ENCODE measurements at places on chromosomes 6 and 20.
A peak's percentile ranks its signal among the peaks of the same experiment; 100 is the strongest.

GRCh38 chr20:59007665-59008511 lies 834 bp upstream of the CTSZ start:
- peak; percentile 71 for DNase-seq

DNA sequence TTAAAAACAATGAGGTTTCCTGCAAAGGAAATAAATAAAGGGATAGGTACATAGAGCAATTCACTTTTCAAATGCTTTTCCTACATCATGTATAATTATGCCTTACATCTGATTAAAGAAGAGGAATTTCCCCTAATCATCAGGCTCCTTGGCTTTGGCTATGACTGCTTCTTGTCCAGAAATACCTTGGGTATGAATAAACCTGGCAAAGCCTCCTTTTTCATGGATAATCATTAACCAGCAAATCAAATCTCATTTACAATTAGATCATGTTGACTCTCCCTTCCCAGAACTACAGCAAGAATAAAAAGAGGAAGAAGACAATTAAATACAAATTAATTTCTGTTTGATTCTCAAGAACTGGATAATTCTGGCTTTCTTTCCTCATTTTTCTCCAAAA lies 58.0 kb upstream of the CD2AP start:
- no peak for DNase-seq

- DNase-seq: no peak
These were observed 45.9 kb downstream of the BMP7 start for GRCh38 chr20:57220337-57221145.

DNA sequence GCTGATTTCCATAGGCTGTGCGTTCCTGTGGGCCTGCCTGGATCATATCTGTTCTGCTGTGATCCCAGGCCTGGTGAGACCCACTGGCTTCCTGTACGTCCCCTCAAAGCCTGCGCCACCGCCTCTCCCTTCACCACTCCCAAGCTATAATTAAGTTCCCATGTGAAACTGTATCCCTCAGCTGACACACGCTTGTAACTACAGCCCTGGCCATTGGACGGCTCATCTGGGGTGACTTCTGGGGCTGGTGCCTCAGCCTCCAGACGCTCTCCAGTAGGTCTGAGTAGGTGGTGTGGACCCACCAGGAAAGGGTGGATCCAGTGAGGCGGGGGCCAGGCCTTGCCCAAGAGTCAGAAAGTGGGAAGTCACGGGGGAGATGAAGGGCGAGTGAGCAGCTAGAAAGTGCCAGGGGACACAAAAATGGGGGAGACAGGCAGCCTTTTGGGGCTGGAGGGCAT lies 21.0 kb downstream of the PPARD start:
- DNase-seq: no peak

- DNase-seq: no peak
These were observed 97.1 kb upstream of the MRPS10 start for GRCh38 chr6:42314571-42315258.

GRCh38 chr6:35044145-35044745 lies 96.9 kb downstream of the TCP11 start:
- no peak for DNase-seq

- no peak for DNase-seq
These were observed 7.3 kb downstream of the RAB32 start for GRCh38 chr6:146550911-146551310.
